ENCODE measurements at places on chromosomes 1 and 21. TPM values are rescaled to one million over a fixed set of nuclear protein-coding genes. Genes with fewer than 3 reads are reported as not detected.

DLGAP3 gene
- total RNA-seq, result not detected

FLAD1 gene
- 19.2 TPM for total RNA-seq

DMRTA2 gene
- total RNA-seq, result not detected

MPL gene
- 1.7 TPM for total RNA-seq

FAAH gene
- total RNA-seq, result 111 TPM

- H3K4me1 ChIP-seq, result no peaks in the 10 kb centered on the region
- H3K36me3 ChIP-seq, result peaks cover 94% of the 10 kb centered on the region
- DNase-seq, result no peak
- no peak overlapping the region for H3K27ac ChIP-seq
- H3K27me3 ChIP-seq, result no peaks in the 10 kb centered on the region
- H3K4me3 ChIP-seq, result no peak overlapping the region
These were observed 13.8 kb downstream of the CYB5RL start for GRCh38 chr1:54186056-54186455.

DNA sequence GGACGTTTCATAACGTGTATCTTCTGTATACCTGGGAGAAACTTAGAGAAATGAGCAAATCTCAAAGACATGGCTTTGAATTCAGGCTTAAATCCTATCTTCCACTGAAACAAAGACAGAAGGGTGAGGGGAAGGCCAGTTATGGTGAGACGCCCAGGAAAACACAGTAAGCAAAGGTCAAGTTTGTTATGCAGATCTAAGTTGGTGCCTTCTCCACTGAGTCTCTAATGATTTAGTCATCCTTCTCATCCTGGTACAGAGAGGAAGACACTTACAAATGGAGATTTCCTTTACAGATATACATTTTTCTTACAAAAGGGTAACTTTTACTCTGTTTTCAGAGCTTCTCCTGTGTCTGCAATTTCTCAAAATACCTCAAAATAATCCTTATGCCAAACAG is 64.4 kb downstream of the MAP3K7CL start:
- no peaks in the 10 kb centered on the region for H3K27me3 ChIP-seq
- no peaks in the 10 kb centered on the region for H3K4me1 ChIP-seq
- H3K27ac ChIP-seq, result peak overlapping the region; percentile 29

- DNase-seq, result no peak
- no peaks in the 10 kb centered on the region for H3K4me1 ChIP-seq
- H3K27ac ChIP-seq, result no peak overlapping the region
- no peaks in the 10 kb centered on the region for H3K27me3 ChIP-seq
These were observed 45.9 kb downstream of the MORN1 start for GRCh38 chr1:2345297-2346075.

DNA sequence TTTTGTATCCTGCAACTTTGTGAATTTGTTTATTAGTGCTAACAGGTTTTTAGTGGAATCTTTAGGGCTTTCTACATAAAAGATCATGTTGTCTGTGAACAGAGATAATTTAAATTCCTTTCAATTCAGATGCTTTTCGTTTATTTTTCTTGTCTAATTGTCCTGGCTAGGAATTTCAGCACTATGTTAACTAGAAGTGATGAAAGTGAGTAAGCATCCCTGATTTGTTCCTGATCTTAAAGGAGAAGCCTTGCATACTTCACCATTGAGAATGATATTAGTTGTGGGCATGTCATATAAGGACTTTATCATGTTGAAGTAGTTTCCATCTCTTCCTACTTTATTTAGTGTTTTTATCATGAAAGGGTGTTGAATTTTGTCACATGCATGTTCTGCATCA is 23.6 kb upstream of the TRIM67 start:
- H3K27me3 ChIP-seq, result no peaks in the 10 kb centered on the region
- no peak overlapping the region for H3K27ac ChIP-seq
- H3K4me3 ChIP-seq, result no peak overlapping the region
- H3K36me3 ChIP-seq, result no peaks in the 10 kb centered on the region

- no peaks in the 10 kb centered on the region for H3K27me3 ChIP-seq
- H3K4me1 ChIP-seq, result peaks cover 21% of the 10 kb centered on the region
- no peaks in the 10 kb centered on the region for H3K36me3 ChIP-seq
- no peak overlapping the region for H3K4me3 ChIP-seq
These were observed 87.1 kb upstream of the COL6A1 start for GRCh38 chr21:45894450-45894825.

- no peak for DNase-seq
- H3K4me3 ChIP-seq, result no peak overlapping the region
- H3K27ac ChIP-seq, result no peak overlapping the region
- H3K27me3 ChIP-seq, result no peaks in the 10 kb centered on the region
These were observed 31.9 kb upstream of the SARS1 start for GRCh38 chr1:109181807-109182163.

DNA sequence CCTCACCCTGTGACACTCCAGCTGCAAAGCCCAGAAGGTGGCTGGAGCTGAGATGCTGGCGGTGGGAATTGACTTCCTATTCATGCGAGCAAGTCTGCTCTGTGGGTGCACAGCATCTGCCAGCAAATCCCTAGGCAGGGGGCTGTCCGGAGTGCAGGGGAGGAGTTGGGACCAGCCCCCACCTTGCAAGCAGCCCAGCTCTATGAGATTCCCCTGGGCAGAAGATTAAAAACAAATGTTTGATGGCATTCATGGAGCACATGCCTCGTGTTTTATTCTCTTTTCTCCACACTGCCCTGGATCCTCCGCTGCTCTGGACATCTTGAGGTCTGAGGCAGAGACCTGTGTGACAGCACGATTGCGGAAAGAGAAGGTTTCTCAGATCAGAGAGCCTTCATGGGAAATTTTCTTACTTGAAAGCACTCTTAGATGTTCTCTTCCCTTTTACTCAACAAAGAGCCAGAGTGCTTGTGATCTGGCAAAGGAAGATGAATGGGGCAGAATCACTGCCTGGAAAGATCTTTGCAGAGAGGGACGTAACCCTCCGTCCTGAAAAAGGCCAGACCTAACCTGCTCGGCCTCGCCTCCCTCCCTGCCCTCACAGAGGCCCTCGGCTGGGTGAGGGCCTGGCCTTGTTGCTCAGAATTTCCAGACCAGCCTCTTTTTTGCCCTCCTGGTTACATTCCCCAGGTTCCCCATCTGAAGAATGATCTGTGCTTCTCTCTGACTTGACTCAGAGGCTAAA is 597.1 kb downstream of the KIF26B start:
- no peak overlapping the region for H3K27ac ChIP-seq
- peaks cover 40% of the 10 kb centered on the region for H3K36me3 ChIP-seq
- no peaks in the 10 kb centered on the region for H3K4me1 ChIP-seq
- no peaks in the 10 kb centered on the region for H3K27me3 ChIP-seq

- H3K36me3 ChIP-seq, result peaks cover 62% of the 10 kb centered on the region
- H3K27ac ChIP-seq, result peak overlapping the region; percentile 32
- no peaks in the 10 kb centered on the region for H3K4me1 ChIP-seq
- peak; percentile 28 for DNase-seq
- no peaks in the 10 kb centered on the region for H3K27me3 ChIP-seq
These were observed 31.1 kb upstream of the MTF1 start for GRCh38 chr1:37890378-37891014.

GRCh38 chr1:38026592-38027200 is 14.2 kb downstream of the UTP11 start:
- no peaks in the 10 kb centered on the region for H3K27me3 ChIP-seq
- H3K36me3 ChIP-seq, result peaks cover 51% of the 10 kb centered on the region
- H3K4me1 ChIP-seq, result no peaks in the 10 kb centered on the region
- peak overlapping the region; percentile 11 for H3K27ac ChIP-seq
- H3K4me3 ChIP-seq, result no peak overlapping the region

- peaks cover 3% of the 10 kb centered on the region for H3K4me1 ChIP-seq
- H3K36me3 ChIP-seq, result no peaks in the 10 kb centered on the region
- H3K4me3 ChIP-seq, result no peak overlapping the region
- H3K27ac ChIP-seq, result peak overlapping the region; percentile 40
- no peak for DNase-seq
These were observed 54.9 kb downstream of the ADAMTS1 start for GRCh38 chr21:26790296-26790695.

- peak; percentile 61 for DNase-seq
- H3K27ac ChIP-seq, result peak within 1 kb of the TSS; percentile 68
- H3K4me3 ChIP-seq, result peak within 1 kb of the TSS; percentile 69
- no peaks in the 10 kb centered on the region for H3K36me3 ChIP-seq
- H3K4me1 ChIP-seq, result no peaks in the 10 kb centered on the region
- H3K27me3 ChIP-seq, result no peaks in the 10 kb centered on the region
These were observed at the start of gene MEX3A for GRCh38 chr1:156082309-156083091. TSS of gene MEX3A (minus strand) at chr1:156082465. CDS start at chr1:156081998, 467 bp downstream.

GRCh38 chr21:33278721-33279120 is 12.6 kb downstream of the IL10RB start:
- no peaks in the 10 kb centered on the region for H3K36me3 ChIP-seq
- H3K4me3 ChIP-seq, result no peak overlapping the region
- H3K27ac ChIP-seq, result no peak overlapping the region
- no peaks in the 10 kb centered on the region for H3K4me1 ChIP-seq
- no peaks in the 10 kb centered on the region for H3K27me3 ChIP-seq
- DNase-seq, result no peak

DNA sequence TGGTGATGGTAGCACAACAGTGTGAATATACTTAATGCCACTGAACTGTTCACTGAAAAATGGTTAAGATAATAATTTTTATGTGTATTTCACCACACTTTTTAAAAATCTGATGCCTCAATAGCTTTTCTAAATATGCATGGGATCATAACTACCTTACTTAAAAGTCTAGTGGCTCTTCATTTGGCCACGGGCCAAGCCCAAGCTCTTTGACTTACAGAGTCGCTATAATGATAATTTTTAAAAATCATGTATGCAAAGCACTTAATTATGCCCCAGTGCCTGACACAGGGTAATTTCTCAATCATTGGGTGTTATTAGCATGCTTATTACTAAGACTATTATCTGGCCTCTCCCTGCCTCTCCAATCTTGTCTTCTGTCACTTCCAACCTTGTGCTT is 7.6 kb upstream of the CNN3 start:
- H3K4me1 ChIP-seq, result no peaks in the 10 kb centered on the region
- H3K27me3 ChIP-seq, result no peaks in the 10 kb centered on the region
- peaks cover 19% of the 10 kb centered on the region for H3K36me3 ChIP-seq
- no peak overlapping the region for H3K27ac ChIP-seq

All from tibial nerve (tissue), 4 donors.